ENCODE measurements at places on chromosomes 12 and 14.
A peak's percentile ranks its signal among the peaks of the same experiment; 100 is the strongest.

DNA sequence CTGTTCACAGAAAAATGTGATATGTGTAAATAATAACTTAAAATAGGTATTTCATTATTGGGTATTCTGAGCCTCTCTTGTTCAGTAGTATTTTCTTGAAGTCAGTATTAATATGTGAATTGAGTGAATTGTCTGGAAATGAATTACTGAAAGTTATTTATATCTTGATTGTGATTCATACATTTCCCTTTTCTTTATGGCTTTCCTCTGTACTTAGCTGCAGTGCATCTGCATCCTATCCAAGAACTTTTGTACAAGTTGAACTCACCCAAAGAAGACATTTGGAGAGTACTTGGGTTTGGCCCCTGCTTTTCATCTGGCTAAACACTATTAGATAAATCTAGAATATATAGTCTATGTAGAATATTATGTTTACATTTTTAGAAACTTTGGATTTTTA is 326.0 kb downstream of the RAD51B start:
- no peak for DNase-seq

DNA sequence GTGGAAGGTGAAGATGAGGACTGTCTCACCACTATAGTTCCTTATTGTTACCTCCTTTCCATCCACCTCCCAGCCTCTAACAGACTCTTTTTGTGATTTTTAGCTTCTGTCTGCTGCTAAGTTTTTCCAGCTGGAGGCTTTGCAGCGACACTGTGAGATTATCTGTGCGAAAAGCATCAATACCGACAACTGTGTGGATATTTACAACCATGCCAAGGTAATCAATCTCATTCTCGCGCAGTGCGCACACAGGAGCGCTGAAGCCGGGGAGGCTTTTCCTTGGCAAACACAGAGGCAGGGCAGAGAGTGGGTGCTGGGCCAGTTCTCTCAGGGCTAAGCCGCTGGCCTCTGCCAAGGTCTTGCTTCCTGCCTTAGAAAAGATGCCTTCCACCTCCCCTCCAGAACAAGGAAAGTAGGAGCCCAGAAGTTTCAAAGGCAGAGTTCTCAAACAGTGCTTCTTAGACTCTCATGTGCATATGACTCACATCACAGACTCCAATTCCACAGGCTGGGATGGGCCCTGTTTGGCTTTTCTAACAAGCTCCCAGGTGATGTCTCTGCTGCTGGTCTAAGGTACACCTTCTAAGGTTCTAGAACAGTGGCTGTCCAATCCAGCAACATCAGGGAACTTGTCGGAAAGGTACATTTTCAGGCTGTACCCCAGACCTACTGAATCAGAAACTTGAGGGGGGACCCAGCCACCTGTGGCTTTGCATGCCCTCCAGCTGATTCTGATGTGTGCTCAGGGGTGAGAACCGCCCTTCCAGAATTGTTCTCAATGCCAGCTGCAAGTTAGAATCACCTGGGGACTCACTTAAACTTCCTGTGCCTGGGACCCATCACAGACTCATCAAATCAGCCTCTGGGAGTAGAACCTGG is 33.8 kb upstream of the PWP1 start:
- DNase-seq: no peak

- no peak for DNase-seq
These were observed 57.1 kb upstream of the LHX5 start for GRCh38 chr12:113528606-113529293.

- DNase-seq: peak; percentile 26
These were observed 15.1 kb upstream of the SLC38A2 start for GRCh38 chr12:46387670-46388069.

- DNase-seq: no peak
These were observed 11.4 kb downstream of the INF2 start for GRCh38 chr14:104700747-104701217.

Measured in NB4 (cell line).